Stimulated activated naive CD8-positive, alpha-beta T cell treated with anti-CD3 and anti-CD28 coated beads, Interleukin-15, amount 100 ng/mL, for 72 hours (primary cell): ENCODE measurements at places on chromosomes 3 and 15.
A peak's percentile ranks its signal among the peaks of the same experiment; 100 is the strongest.

DNA sequence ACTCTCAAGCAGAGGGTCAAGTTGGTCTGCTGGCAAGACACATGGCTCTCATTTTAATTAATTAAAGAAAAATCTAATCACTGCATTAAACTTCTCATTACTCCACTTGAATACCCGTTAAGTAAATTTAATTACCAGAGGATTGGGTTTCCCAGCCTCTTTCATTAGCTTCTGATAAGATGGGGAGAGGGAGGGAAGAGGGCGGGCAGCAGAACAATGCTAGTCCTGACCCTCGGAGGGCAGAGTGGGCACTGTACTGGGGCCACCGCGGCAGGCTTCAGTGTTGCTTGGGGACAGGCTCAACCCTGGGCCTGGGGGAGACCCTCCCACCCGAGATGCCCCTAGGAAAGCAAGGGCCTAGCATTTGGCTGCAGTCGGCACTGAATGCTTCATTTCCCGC is 55.6 kb upstream of the LINGO1 start:
- no peak for DNase-seq

DNA sequence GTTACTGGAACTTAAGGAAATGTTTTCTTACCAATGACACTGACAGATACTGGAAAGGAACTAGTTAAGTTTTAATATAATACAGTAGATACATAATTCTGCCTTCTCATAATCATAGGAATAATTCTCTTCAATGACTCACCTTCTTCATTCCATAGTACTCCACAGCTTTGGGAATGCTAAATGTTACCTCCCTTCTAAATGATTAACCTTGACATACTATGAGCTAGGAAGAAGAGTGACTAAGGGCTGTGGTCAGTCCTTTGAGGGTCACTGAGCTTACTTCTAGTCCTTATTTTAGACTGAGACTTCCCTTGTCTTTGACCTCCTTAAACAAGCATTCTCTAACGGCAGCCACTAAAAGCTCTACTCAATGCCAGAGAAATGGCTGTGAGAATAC is 69.6 kb upstream of the PPIB start:
- DNase-seq, result no peak

DNA sequence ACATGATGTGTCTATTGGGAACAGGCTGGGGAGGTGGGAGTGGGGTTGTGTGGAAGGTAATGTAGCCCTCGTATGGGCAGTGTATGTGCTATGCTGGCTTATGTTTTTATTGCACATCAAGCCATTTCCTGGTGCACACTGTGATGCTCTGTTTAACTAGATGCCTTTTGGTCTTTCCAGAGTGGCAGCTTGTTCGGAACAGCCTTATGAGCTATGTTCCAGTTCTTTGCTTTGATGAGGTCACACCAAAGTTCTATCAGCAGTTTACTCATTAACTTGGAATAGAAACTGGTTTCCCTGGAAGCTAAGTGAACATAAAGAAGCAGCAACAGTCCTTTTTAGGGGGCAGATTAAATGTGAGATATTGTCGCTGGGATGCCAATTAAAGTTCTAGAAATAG is 133.9 kb downstream of the DIPK2A start:
- no peak for DNase-seq

GRCh38 chr3:16290007-16290826 is 25.2 kb downstream of the OXNAD1 start:
- DNase-seq, result no peak

- no peak for DNase-seq
Measured at GRCh38 chr3:185215873-185216606, 37.8 kb downstream of the EHHADH start.

DNA sequence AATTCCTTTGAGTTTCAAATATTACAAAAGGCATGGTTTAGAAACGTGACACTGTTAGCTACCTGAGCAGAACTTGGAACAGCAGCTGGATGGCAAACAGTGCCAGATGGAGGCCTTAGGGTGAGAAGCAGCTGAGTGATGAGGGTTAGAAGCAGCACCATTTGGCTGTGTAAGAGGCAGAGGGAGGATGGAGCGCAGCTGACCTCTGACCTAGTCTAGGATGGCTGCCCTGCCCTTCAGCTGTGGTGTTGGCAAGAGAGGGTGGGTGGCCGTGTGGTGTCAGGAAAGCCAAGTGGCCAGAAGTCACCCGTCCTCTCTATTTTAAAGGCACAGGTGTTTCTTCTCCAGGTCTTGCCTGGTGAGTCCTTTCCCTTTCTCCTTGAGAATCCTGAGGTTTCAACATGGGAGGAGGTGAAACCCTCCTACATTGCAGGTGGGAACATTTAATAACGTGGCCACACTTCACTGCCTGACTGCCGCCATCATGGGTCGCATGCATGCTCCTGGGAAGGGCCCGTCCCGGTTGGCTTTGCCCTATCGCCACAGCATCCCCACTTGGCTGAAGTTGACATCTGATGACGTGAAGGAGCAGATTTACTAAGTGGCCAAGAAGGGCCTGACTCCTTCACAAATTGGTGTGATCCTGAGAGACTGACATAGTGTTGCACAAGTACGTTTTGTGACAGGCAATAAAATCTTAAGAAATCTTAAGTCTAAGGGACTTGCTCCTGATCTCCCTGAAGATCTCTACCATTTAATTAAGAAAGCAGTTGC is 17.6 kb downstream of the BCL2L10 start:
- no peak for DNase-seq

DNA sequence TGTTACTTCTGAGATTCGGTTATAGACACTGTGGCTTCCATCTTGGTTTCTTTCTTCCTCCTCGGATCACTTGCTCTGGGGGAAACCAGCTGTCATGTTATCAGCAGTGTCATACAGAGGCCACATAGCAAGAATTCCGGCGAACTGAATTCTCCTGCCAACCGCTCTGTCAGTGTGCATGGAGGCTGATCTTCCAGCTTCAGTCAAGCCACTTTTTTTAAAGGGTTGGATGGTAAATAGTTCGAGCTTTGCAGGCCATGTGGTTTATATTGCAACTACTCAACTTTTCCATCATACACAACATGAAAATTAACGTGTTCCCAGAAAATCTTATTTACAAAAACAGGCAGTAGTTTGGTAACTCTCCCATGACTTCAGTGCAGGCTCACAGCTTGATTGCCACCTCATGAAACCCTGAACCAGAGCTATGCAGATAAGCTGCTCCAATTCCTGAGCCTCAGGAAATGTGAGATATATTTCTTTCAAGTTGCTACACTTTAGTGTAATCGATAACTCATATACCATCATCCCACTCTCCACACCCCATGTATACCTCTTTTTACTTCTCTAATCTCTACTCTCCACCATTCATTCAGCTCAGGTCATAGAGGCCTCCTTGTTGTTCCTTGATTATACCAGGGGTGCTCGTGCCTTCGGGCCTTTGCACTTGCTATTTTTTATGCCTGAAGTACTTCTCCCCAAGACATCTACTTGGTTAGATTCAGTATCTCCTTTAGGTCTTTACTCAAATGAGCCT is 7.2 kb downstream of the RPL22L1 start:
- no peak for DNase-seq

GRCh38 chr3:105539897-105540296 is 173.2 kb downstream of the ALCAM start:
- no peak for DNase-seq

GRCh38 chr15:92693691-92694331 is 38.2 kb upstream of the FAM174B start:
- DNase-seq, result no peak

DNA sequence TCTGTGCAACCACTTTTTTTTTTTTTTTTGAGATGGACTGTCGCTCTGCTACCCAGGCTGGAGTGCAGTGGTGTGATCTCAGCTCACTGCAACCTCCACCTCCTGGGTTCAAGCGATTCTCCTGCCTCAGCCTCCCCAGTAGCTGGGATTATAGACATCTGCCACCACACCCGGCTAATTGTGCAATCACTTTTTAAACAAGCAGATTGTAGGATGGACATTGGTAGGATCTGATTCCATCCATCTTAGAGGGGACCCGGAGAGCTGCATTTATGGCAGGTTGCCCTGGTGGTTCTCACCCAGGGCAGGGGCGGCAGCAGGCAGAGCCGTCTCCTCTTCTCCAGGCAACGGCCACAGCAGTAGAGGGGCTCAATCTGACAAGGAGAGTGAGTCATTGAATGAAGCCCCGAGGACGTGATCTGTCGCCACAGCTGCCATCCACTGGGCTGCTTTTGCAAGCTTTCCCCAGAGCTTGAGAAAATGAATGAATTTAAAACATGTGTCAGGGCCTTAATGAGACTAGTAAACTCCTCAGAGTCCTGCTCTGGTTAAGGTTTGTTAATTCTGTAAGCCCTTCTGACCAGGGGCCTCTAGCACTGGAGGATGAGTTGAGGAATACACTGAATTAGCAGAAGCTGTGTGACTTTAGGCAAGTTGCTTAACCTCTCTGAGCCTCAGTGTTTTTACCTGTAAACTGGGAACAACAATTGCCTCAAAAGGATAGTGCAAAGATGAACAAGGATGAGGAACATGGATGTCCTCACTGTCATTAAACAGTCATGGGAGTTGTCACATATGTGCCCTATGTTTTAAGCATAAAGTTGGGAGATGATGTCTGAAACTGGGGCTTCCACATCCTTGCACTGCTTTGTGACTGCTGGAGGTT is 129.1 kb downstream of the ASB7 start:
- DNase-seq, result no peak

DNA sequence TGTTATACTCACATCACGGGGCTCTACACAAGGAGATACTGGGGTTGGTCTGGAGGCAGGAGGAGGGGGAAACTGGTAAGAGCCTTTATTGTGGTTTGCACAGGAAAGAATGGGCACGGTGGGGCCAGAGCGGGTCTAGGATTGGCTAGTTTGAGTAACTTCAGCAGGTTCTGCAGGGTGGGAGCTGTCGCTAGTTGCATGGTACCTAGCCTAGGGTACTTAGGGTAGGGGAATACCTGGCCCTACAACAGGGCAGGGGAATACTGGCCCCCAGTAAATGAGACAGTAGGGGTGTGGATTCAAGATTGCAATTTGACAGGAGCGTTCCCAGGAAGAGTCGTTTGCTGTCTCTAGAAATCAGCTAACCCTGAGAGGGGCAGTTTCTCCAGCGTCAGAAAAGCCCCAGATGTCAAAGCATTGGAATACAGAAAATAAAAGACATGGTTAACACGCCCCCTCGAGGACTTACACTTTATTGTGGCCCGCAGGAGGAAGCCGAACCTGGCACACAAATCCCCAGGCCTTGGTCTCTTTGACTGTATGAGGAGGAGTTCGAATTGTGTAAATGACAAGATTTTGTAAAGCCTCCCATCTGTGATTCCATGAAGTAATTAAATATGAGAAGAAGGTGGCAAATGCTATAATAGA is 32.0 kb downstream of the ST8SIA2 start:
- DNase-seq, result no peak

GRCh38 chr15:78950343-78950742 is 5.5 kb upstream of the CTSH start:
- DNase-seq, result no peak

DNA sequence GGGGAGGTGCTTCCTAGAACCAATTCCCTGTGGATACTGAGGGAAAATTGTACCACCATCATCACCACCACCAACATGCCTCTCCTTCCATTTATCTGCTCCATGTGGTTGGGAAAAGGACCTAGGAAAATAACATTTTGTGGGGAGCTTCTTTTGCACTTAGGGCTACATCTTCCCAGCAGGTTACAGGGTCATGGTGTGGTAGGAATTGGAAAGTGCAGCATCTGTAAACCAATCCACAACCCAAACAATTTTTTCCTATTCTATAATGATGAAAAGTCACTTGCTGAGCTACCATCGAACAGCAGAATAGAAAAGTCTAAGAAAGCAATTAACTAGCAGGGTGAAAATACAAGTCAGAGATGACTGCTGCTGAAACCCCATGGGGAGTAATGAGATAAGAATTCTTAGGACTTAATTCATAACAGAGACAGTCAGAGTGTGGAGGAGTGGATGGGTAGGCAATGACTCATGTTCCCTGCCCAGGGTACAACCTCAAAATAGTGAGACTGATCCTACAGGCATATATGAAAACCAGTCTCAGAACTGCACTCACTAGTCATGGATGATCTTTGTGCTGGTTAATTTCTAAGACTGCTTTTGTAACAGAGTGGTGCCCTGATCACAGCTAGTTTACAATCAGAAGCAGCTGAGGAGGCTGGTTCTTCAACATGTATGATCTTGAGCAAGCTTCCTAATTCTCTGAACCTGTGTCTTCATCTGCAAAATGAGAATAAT is 38.1 kb upstream of the LEKR1 start:
- peak; percentile 33 for DNase-seq

DNA sequence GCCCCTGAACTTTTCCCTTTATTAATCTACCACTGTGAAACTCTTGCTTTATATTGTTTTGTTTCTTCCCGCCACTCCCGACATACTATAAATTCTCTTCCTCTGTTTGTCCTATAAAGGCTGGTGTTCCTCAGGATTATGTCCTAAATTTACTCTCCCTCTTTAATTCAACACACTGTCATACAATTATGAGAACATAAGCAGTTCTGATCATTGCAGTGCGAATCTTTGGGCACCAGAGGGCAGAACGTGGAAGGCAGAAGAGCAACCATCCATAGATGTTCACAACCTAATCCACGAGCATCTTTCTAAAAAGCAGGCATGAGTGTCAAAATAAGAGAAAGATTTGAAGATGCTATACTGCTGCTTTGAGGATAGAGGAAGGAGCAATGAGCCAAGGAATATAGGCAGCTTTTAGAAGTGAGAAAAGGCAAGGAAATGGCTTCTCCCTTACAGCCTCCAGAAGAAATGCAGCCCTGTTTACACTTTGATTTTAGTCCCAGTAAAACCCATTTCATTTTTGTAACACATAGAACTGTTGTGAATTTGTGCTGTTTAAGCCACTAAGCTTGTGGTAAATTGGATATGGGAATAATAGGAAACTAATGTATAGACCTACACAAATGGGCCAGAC is 179.4 kb downstream of the GBE1 start:
- no peak for DNase-seq

- no peak for DNase-seq
Measured at GRCh38 chr3:155135003-155135402, 54.9 kb downstream of the MME start.

- peak; percentile 68 for DNase-seq
Measured at GRCh38 chr3:56725175-56725574, 42.1 kb upstream of the TASOR start.

DNA sequence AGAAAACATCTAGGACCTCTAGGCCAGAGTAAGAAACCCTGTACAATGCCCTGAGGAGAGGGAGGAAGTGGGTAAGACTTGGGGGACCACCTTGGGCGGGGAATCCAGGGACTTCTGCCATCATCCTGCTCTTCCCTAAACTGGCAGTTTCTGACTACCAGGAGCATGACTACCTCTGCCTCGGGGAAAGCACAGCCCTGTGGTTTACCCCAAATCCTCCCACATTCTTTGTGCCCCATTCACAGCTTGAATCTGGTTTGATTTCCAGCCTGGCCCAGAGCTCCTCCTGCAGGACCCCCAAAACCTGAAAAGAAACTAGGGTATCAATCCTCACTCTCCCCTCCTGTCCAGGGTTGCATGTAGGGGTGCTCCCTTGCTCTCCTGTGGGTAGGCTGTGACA is 4.7 kb downstream of the C3orf18 start:
- DNase-seq, result no peak

DNA sequence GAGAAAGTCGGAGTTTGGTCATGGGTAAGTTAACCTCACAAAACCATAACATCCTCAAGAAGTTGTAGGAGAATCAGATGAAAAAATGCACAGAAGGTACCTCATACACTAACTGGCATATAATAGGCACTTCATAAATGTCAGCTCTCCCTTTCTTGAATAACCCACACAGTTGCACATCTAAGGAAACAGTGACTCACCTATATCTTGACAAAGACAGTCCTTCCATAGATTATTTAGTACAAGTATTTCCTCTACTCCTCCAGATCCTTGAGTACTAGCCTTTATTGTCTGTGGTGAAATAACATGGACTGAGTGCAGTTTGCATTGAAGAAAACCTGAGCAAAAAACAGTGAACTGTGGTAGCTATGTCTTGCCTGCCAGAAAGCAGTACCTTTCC is 46.6 kb downstream of the MAGI1 start:
- no peak for DNase-seq
